Stimulated activated CD4-positive, alpha-beta T cell treated with anti-CD3 and anti-CD28 coated beads, Interleukin-12 subunit alpha, Interleukin-12 subunit beta, amount 100 ng/mL, for 24 hours (primary cell): ENCODE measurements at places on chromosomes 2 and 18.

DNA sequence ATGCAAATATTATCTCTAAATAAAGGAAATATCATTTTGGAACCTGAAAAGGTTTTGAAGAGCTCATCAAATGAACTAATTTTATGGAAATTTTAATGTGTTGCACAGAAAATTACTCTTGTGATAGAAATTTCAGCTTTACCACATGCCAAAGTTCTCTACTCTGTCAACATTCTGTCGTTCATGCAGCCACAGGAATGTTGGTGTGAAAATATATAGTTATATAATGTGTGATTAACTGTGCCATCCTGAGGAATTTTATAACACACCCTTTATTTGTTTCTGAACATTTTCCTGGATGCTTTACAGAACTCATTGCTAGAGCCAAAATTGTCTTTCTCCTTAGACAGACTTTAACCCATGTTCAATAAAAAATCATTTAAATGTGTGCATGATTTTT is 202.5 kb upstream of the SLC8A1 start:
- DNase-seq: no peak

GRCh38 chr18:14747513-14748474 is at the start of gene ANKRD30B:
ANKRD30B (plus strand) TSS chr18:14748172; CDS start chr18:14748420, 248 bp downstream.
- DNase-seq: no peak

GRCh38 chr2:172100935-172101820 is 1.5 kb downstream of the DLX2 start:
- DNase-seq: no peak

DNA sequence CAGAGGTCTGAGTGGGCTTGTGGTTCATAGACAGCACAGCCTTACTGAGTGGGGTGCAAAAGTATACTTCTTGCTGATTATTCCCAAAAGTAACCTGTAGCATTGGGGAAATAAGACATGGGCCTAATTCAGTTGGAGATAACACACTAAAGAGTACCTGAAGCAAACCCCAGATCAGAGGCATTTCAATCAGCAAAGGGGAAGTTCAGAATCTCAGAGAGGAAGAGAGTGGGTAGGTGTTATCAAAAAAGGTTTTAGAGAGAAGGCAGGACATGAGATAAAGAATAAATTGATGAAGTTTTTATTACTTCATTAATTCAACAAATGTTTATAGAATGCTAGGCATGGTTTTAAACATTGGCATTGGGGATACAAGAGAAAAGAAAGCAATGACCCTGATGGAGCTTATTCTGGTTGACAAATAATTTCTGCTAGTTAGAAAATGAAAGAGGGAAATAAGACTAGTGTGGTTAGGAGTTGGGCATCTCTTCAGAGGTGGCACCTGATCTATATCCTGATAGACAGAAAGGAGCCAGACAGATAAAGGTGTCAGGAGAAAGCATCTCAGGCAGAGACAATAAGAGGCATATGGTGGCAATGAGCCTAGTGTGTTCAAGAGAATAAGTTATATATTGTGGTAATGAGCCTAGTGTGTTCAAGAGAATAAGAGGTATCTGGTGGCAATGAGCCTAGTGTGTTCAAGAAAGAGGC is 153.8 kb upstream of the SETBP1 start:
- no peak for DNase-seq

GRCh38 chr18:12911025-12911928 is 27.2 kb upstream of the PTPN2 start:
- peak; percentile 55 for DNase-seq

GRCh38 chr2:98731041-98731893 is at the start of gene MGAT4A:
MGAT4A (minus strand) TSS chr2:98731132; CDS start chr2:98726332, 4,800 bp downstream.
- peak; percentile 66 for DNase-seq

- DNase-seq: no peak
Measured at GRCh38 chr18:52216109-52216508, 123.9 kb upstream of the DCC start.

DNA sequence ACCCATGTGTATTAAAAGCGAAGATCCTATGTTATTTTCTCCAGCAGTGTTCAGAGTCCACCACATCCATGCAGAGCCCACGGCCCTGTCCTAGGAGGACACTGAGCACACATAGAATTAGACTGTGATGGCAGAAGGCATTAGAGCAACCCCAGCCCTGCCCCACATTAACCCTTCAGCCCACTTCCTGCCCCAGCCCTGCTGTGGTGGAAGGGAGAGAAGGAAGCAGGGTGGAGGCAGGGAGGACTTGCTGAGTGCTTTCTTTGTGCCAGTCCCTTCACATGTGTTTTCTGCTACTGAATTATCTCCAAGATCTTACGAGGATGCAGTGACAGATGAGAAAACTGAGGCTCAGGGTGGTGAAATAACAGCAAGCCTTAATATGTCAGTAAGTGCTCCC is 339.0 kb downstream of the SMAD2 start:
- no peak for DNase-seq

GRCh38 chr2:69113627-69114026 is 100.6 kb downstream of the ANTXR1 start:
- DNase-seq: no peak

DNA sequence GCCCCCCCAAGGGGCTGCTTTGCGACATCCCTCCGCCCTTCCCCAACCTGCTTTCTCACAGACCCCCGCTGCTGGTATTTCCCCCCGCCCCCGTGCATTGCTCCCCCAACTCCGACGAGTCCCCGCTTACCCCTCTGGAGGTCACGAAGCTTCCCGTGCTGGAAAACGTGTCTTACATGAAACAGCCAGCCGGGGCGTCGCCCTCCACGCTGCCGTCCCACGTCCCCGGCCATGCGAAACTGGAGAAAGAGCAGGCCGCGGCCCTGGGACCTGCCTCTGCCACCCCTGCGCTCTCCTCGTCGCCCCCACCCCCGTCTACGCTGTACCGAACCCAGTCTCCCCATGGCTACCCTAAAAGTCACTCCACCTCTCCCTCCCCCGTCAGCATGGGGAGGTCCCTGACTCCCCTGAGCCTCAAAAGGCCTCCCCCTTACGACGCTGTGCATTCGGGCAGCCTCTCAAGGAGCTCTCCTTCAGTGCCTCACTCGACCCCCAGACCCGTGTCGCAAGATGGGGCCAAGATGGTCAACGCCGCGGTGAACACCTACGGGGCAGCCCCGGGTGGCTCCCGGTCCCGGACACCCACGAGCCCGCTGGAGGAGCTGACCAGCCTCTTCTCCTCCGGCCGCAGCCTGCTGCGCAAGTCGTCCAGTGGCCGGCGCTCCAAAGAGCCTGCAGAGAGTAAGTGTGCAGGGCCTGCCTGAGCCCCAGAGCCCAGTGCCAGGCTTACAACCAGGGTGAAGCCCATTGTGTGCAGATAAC is 183.0 kb downstream of the NYAP2 start:
- no peak for DNase-seq

DNA sequence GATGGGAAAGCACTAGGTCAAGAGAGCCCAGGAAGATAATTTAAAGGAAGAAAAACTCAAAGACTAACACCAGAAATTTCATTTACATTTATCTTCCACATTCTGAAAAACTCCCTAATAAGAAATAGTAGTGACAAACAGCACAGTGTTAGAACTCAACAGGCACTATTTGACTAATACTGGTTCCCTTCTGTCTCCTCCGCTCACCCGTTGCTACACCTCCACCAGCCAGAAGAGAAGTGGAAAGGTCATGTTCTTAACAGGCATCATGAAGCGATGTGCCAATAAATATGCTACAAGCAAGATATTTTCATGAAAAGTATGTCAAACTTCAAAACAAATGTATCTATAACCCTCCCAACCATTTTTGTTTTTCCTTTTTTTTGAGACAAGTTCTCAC is 5.7 kb downstream of the ROCK1 start:
- DNase-seq: no peak

- DNase-seq: no peak
Measured at GRCh38 chr2:236527159-236527630, 42.4 kb upstream of the ACKR3 start.

- DNase-seq: no peak
Measured at GRCh38 chr2:145584353-145584752, 1064.4 kb upstream of the ZEB2 start.

- no peak for DNase-seq
Measured at GRCh38 chr2:176781570-176782217, 430.9 kb upstream of the HNRNPA3 start.

DNA sequence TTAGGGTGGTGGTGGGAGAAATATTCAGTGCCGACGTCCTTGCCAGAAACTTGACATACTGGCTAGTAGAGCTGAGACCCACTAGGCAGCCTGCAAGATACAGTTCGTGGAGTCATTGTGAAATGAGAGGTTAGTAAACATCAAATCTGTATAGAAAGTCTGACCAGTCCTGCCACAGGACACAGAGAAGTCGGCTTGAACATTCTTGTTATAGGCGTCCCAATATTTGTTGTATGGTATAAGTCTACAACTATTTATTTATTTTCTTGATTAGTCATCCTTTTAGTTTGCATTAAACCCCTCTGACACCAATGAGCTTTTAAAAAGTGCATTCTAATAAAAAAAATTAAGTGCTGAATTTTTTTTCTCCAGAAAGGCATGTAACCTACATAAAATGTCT is 265.4 kb downstream of the STK39 start:
- no peak for DNase-seq

GRCh38 chr2:212842544-212843185 is 304.1 kb upstream of the ERBB4 start:
- no peak for DNase-seq

GRCh38 chr2:190599546-190600220 is 49.2 kb upstream of the NAB1 start:
- no peak for DNase-seq

DNA sequence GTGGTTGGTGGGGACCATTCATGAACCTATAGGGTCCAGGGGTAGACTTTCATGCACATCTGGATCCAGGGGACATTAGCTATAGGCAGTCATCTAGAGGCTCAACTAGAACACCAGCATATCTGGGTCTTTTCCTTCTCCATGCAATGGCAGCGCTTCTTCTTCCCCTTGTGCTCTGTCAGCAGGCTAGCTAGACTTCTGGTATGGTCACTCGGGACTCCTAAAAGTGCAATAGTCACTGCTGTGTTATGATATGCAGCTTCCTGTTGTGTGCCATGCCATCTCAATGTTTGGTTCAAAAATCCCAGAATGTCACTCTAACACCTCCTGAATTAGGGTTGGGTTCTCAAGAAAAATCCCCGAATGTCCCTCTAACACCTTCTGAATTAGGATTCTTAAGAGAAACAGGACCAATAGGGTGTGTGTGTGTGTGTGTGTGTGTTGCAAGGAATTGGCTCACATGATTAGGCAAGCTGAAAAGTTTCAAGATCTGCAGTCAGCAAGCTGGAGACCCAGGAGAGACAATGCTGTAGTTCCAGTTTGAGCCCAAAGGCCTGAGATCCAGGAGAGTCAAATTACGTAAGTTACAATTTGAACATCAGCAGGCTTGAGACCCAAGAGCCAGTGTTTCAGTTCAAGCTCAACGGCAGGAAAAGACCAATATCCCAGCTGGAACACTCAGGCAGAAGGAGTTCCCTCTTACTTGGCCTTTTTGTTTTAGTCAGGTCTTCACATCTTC is 97.1 kb upstream of the LTBP1 start:
- no peak for DNase-seq

GRCh38 chr18:54712758-54713157 is 115.5 kb upstream of the RAB27B start:
- no peak for DNase-seq

GRCh38 chr18:57243624-57244179 is 96.8 kb downstream of the BOD1L2 start:
- DNase-seq: no peak

DNA sequence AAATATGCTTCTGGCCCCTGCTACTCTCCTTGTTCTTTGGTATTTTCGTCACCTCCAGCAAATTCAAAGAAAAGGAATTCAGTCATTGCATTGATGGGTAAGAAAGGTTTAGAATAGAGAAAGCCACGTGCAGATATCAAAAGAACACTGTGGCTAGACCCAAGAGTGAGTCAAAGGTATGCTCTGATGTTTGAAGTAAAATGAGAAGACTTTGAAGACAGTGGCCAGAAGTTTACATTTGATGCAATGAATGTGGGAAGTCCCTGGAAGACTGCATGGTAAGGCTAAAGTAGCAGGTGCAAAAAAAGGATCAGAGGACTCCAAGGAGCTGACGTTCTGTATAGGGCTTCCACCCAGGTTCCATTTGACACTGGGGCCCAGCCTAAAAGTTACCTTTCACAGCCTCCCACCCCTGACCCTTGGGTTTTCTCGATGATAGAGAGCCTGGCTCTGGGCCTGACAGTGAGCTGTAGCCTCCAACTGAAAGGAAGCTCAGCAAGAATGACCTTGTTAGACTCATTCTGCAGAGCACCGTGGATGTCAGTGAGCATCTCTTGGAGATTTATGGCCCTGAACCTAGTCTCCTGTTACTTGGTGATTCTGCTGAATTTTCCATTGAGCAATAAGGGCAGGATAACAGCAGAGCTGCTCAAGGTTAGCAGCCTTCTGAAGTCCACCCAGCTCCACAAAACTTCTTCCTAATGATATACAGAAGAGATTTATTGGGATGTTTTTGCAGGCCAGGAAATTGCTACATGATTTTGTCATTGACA is 223.7 kb upstream of the RBBP8 start:
- no peak for DNase-seq

- no peak for DNase-seq
Measured at GRCh38 chr18:5961828-5962150, 66.5 kb upstream of the TMEM200C start.

DNA sequence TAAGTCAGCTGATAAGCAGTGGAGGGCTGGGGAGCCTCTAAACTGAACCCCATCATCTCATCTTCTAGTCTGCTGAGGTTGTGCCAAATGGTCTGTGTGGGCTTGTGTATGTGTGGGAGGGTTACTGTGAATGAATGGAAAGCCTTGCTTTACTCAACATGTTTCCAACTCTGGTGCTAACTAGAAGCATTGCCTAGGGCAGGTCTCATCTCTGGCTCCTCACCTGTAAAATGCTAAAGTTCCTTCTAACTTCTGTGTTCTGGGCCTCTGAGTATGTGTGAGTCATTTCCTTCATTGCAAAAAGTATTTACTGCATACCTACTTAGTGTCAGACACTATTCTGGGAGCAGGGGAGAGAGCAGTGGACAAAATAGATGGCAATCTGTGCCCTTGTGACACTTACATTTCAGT is 1.3 kb downstream of the LIPG start:
- no peak for DNase-seq

GRCh38 chr2:182733572-182733971 is 17.5 kb downstream of the DNAJC10 start:
- no peak for DNase-seq

DNA sequence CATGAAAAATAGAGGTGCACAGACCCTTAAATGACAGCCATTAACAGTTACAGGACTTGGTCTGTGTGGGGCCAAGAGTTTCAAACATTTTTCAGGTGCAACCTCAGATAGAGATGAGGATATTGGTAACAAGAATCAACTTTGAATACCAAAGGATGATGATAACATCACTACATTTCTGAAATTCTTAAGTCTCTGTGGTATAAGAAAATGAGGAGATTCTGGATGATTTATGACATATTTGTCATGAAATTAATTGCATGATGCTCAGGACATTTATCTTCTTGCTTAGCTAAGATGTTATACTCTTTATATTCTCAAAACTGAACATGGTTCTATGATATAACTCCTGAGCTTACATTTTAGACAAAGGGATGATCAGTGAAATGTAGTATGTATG is 471.8 kb upstream of the CWC22 start:
- no peak for DNase-seq

- DNase-seq: no peak
Measured at GRCh38 chr2:217905395-217905794, 97.4 kb downstream of the TNS1 start.

GRCh38 chr18:77486985-77487384 is 237.3 kb downstream of the GALR1 start:
- DNase-seq: no peak
